Germinal center (tissue), 1 donor: ENCODE measurements at places on chromosomes 6 and 20.

DNA sequence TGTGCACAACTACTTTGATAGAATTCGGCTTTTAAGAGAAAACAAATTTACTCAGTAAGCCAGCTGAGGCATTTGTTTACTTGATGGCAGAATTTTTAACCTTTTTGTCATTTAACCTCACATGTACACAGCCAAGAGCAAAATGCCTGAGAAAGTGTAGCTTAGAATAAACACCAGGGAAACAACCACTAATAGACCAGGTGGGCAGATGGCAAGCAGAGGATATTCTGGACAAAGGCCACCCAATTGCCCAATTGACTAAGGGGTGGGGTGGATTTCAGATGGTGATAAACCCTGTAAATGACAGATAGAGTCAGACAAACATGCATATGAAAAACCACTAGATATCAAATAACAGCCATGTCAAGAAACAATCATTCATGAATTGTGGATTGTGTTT lies 190.7 kb upstream of the FBXL4 start:
- no peak for DNase-seq

DNA sequence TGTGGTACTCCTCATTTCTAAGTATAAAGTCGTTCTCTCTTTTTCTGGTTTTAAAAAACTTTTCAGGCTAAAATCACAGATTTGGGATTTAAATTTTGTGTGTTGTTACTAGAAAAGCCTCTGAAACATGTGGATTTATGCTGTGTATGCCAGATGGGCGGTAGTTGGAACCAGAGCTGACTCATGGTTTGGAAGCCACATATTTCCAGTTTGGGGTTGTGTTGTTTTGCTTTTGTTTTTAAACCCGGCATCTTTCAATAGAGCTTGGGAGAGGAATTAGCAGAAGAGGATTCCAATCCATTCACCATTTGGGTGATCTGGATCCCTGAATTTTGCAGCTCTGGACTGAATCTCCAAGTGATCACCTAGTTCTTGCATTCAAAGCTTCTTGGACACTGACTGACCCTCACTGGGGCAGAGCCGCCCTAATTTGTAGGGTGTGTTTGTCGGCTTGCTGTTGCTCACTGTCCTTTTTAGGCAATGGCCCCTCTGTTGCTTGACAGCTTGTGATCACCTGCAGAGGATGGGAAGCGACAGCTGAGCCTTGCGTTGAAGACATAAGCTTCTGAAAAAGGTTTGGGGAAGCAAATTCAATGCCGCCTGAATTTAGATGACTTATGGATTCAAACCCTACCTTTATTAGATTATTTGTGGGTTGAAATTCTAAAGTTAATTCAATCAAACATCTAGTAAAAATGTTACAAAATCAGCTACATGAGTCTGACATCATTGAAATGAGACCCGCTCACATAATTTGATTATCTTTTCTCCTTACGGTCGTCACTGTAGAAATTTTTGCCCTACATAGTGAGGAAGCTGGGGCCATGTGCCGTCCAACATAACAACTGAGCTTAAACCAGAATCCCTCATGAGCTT lies 79.9 kb upstream of the CD83 start:
- no peak for DNase-seq

- no peak for DNase-seq
Observed at GRCh38 chr6:148530394-148530953, 187.8 kb downstream of the SASH1 start.

DNA sequence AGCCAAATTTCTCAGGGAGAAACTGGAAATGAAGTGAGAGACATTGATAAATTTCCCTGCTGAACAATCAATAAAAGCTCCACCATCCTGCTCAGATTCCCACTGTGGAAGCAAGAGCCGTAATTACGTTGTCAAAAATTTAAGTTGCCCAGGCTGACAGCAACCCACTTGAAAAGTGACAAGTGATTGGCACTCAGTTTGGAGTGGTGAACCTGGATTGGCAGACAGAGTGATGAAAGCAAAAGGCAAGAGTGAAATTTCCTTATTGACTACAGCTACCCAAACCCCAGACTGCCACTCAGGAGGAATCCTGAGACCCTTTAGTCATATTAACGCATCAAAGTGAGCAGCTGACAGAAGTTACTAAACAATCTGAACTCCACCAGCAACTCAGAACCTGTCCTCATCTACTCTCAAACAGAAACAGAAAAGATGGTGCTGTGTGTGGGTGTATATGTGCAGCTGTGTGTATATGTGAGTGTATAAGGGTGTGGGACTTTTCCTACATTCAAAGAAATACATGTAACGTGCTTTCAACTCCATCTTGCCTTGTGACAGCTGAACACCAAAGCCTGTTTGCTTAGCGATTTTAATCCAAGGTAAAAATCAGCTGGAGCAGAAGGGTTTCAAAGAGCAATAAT lies 157.4 kb downstream of the PKHD1 start:
- no peak for DNase-seq
